Myometrial cell (primary cell): ENCODE measurements at places on chromosomes 5 and 9. TPM values are rescaled to one million over a fixed set of nuclear protein-coding genes. Genes with fewer than 3 reads are reported as not detected.

HTR1A gene
- not detected in 2 replicates for total RNA-seq

OGN gene
- under 0.01 and 0.18 TPM in 2 replicates for total RNA-seq

SLC6A3 gene
- total RNA-seq: not detected in 2 replicates

LHX2 gene
- not detected in 2 replicates for total RNA-seq

GLDC gene
- 1.8 and 4.0 TPM in 2 replicates for total RNA-seq

ERAP2 gene
- total RNA-seq: 2.0 and 8.0 TPM in 2 replicates

ZNF454 gene
- total RNA-seq: 0.53 and 8.1 TPM in 2 replicates

ALDH1B1 gene
- 28.2 and 35.7 TPM in 2 replicates for total RNA-seq

C5orf46 gene
- not detected in 2 replicates for total RNA-seq

GPR150 gene
- total RNA-seq: 0.18 and 0.86 TPM in 2 replicates

ORM1 gene
- total RNA-seq: not detected in 2 replicates

NR5A1 gene
- not detected in 2 replicates for total RNA-seq

GKAP1 gene
- total RNA-seq: 0.29 and 1.4 TPM in 2 replicates

EPB41L4B gene
- 0.29 TPM in 1 of 2 replicates, not detected in the other for total RNA-seq

GPR151 gene
- not detected in 2 replicates for total RNA-seq

BARX1 gene
- total RNA-seq: not detected in 2 replicates

ANKRD18A gene
- not detected in 2 replicates for total RNA-seq

HEXB gene
- total RNA-seq: 195 and 223 TPM in 2 replicates

APBA1 gene
- 0.18 and 0.58 TPM in 2 replicates for total RNA-seq

C8G gene
- not detected in 2 replicates for total RNA-seq

SPAG8 gene
- 0.53 and 1.2 TPM in 2 replicates for total RNA-seq

GPRIN1 gene
- total RNA-seq: 4.3 and 5.3 TPM in 2 replicates

ADAMTSL2 gene
- total RNA-seq: not detected in 2 replicates

EXOSC2 gene
- 21.4 and 26.8 TPM in 2 replicates for total RNA-seq

PCDHB9 gene
- total RNA-seq: 0.18 TPM in 1 of 2 replicates, not detected in the other

KIF3A gene
- 3.9 and 4.9 TPM in 2 replicates for total RNA-seq

CCDC171 gene
- 1.4 and 2.1 TPM in 2 replicates for total RNA-seq

PCDHB3 gene
- total RNA-seq: 0.89 TPM in 1 of 2 replicates, not detected in the other

PRR16 gene
- 24.6 and 34.3 TPM in 2 replicates for total RNA-seq

TMEM252 gene
- total RNA-seq: not detected in 2 replicates

HAVCR2 gene
- not detected in 2 replicates for total RNA-seq

AHRR gene
- total RNA-seq: 0.29 and 2.8 TPM in 2 replicates

NTRK2 gene
- not detected in 2 replicates for total RNA-seq

PCDHGA11 gene
- total RNA-seq: 5.3 and 8.4 TPM in 2 replicates

UNC5A gene
- under 0.01 and 0.18 TPM in 2 replicates for total RNA-seq

TMC1 gene
- not detected in 2 replicates for total RNA-seq
